ENCODE measurements at places on chromosomes 4 and X.

DNA sequence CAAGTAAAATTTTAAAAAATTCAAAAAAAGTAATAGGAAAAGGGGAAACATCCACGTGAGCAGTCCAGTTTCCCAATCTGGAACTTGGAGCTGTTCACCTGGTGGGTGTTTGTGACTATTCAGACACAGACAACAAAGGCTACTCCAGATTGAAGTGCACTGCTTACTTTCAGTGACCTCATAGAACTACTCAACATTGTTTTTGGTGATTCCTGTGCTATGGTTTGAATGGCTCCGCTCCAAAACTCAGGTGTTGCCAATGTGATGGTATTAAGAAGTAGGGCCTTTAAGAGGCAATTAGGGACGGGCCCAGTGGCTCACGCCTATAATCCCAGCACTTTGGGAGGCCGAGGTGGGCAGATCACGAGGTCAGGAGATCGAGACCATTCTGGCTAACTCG, 22.1 kb downstream of the SH3RF1 start:
- DNase-seq: no peak

DNA sequence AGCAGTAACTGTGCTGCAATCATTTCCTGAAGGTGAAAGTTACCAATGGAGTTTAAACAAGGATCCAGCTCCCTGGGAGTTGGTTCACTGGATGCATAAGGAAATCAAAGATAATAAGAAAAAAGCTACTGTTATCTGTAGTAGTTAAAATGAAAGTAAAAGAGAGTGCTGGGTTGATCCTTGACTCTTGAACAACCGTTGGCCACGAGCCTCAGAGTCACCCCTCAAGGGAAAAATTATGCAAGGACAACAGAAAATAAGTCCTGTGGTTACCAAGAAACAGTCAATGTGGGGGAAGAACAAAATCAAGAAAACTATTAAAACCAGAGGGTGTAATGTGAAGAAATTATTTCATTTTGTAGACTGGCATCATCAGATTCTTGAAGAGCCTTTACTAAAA, 49.7 kb upstream of the DDIT4L start:
- no peak for DNase-seq

DNA sequence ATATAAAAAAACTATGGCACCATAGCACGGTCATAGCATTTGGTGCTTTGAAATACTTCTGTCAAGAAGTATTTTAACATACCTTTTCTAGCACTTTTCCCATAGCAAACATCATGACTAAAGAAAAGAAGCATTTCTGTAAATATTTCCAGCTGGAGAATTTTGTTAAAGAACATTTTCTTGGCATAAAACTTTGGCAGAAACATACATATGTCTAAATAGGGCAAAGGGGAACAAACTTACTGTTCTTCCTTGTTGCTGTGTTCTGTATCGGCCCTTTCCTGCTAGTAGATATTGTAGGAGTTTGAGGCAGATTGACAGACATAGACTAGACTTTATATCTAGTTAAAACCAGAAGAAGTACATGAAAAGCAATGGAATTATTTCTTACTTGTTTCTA, 2368.5 kb downstream of the PCDH7 start:
- no peak for DNase-seq

DNA sequence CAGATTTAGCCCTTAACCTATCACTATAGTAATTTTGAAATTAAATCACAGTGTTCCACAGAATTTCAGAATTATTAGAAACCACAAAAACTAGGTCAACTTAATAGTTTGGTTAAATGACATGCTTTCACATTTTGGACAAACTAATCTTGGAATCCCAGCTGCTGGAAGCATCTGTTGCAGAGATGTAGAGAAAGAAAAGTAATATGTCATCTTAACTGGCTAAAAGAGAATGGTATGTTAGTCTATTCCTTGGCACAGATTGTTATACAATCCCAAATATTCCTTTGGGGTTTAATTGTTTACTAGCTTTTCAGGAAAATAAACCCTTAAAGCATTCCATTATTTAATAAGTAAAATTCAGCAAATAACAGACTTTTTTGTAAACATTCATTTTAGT, 519.9 kb downstream of the IL15 start:
- no peak for DNase-seq

- peak; percentile 34 for DNase-seq
Measured at GRCh38 chrX:107678957-107679740, 50.8 kb downstream of the PRPS1 start.

GRCh38 chr4:153877898-153878297, 89.0 kb upstream of the SFRP2 start:
- no peak for DNase-seq

DNA sequence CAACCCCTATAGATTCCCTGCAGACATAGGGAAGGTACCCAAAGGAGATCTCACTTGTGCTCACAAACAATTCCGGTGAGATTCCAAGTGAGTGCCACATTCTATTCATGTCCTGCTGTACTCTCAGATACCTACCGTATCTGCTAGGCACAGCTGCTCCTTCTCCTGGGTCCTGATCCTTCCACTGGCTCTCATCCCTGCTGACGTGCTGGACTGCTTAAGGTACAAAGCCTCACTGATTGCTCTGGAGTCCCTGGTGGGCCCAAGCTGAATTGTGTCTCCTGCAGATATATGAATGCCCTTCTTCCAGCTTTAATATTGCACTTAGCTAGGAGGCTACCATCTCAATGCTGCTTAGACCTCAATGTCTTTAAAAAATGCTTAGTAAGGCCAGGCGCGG, 2.4 kb downstream of the TCEAL1 start:
- DNase-seq: no peak

DNA sequence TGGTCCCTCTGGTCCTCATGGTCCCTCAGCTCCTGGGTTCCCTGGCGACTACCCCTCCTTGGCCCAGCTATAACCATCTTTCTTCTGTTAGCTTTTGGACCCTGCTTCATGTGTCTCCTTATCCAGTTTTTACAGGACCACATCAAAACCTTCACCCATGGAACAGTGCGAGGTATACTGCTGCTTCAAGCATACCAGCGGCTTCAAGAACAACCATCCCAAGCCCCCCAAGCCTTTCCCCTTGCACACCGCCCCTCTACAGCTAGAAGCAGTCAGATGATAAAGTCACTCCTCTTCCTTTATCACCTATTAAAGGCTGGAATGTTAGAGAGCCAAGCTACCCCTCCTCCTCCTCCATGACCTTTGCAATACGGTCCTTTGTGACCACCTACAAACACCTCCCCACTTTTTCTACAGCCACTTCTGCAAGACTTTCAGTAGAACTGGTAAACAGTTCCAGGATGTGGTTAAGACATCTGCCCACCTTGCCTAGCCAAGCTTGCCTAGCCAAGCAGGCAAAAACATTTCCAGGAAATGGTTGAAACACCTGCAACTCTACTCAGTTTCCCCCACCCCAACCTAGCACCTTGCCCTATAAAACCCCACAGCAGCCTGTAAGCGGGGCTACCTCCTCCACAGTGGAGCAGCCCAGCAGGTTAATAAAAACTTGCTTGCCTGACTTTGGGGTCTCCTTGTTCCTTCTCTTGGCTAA, 125.7 kb downstream of the ZC4H2 start:
- no peak for DNase-seq

GRCh38 chrX:110070970-110071369, 68.1 kb downstream of the TMEM164 start:
- no peak for DNase-seq

DNA sequence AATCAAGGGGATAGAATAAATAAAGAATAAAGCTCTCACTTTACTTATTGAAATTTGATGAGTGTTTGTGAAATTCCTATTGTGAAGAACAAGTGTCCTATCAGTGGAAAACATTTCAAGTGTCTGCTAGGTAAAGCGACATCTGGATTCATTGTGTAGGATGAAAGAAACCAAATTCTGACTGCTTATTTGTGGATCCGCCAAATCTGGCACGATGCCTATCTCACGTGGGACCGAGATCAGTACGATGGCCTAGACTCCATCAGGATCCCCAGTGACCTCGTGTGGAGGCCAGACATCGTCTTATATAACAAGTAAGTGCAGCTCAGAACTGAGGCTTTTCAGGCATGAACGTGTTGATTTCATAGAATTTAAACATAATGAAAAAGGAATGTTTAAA, 1.9 kb downstream of the CHRNA9 start:
- no peak for DNase-seq

DNA sequence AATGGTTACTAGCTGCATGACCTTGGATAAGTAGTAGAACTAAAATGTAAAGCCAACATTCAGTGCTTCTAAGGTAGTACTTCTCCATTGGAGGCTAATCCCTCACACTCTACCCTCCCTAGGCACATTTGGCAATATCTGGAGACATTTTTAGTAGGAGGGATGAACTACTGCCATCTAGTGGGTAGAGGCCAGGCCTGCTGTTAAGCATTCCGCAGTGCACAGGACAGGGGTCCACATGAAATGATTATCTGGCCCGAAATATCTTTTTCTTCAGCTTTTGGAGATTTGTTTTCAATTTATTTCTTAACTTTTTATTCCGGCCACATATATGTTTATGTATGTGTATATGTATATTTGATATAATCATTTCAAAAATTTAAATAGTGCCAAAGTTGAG, 36.0 kb upstream of the SPANXC start:
- DNase-seq: no peak

GRCh38 chr4:173217727-173218126, 49.1 kb downstream of the GALNT7 start:
- no peak for DNase-seq

DNA sequence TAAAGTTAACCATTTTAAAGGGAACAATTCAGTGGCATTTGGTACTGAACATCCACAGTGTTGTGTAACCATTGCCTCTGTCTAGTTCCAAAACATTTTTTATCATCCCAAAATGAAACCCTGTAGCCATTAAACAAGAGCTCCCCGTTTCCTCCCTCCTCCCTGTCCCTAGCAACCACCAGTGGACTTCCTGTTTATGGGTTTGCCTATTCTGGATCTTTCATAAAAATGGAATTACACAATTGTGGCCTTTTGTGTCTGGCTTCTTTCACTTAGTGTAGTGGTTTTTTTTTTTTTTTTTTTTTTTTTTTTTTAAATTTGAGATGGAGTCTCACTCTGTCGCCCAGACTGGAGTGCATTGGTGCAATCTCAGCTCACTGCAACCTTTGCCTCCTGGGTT, 11.6 kb downstream of the RBMX2 start:
- DNase-seq: no peak

DNA sequence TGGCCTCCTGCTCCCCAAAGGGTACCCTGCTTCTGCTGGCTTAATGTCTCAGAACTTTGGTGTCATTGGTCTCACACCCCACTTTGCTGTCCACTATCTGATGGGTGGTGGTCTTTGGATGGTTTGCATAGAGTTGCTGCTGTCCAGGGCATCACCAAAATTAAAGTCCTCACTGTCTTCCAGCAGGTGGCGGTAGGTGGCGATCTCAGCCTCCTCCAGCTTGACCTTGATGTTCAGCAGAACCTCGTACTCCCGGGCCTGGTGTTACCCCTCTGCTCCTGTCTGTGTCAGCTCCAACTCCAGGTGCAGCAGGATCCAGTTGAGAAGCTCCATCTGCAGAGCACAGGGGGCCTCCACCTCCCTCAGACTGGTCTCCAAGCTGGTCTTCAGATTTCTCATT, 1169.5 kb upstream of the PABPC4L start:
- DNase-seq: no peak

GRCh38 chrX:139052461-139052860, 340.9 kb upstream of the FGF13 start:
- DNase-seq: no peak

DNA sequence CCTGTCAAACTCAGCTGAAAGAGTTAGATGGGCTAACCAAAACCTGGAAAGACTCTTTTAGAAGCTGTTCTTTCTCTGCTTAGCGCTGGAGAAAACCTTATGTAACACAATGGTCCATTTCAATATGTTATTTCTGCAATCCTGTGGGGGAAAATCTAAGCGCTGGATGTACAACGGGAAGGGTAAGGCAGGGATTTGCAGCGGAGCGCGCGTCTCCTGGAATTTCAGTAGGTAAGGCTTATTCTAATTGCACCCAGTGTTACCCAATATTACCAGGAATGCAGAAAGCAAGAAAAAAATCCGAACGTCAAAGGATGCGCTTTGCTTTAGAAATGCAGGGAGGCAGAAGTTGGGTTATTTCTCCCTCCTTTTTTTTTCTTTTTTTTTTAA, 2.0 kb downstream of the HS3ST1 start:
- no peak for DNase-seq

DNA sequence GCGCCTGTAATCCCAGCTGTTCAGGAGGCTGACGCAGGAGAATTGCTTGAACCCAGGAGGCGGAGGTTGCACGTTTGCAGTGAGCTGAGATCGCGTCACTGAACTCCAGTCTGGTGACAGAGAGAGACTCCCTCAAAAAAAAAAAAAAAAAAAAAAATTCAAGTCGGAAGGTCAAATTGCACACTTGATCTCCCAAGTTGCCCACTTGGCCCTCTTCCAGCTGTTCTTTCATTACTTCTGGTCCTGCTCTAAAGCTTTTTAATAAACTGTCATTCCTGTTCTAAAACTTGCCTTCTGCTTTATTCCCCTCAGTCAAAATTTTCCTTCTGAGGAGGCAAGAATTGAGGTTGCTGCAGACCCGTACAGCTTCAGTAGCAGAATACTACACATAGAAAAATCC, 2358.0 kb downstream of the ARAP2 start:
- DNase-seq: no peak

GRCh38 chr4:98474408-98474844, 184.0 kb downstream of the TSPAN5 start:
- DNase-seq: no peak

DNA sequence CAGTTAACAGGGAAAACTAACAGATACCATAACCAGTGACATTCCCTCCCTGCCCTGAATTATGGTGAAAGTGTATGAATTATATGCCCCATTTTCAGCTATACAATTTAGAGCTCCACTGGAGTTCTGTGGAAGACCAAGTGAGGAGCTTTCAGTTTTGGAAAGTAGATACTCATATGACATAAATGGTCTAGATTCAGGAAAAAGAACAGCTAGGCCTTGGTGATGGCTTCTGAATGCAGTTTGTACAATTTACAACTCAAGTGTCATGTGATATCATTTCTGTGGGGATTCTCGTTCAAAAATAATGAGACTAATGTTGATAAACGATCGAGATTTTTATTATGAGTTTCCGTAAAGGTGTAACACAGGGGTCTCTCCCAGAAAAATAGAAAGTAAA, 8.2 kb upstream of the SEC24B start:
- DNase-seq: no peak

GRCh38 chr4:101400096-101400495, 52.8 kb upstream of the PPP3CA start:
- DNase-seq: no peak

- DNase-seq: no peak
Measured at GRCh38 chr4:57020467-57021101, 41.9 kb downstream of the POLR2B start.

- no peak for DNase-seq
Measured at GRCh38 chr4:102427371-102427998, 73.7 kb upstream of the NFKB1 start.

GRCh38 chrX:53249408-53250042, 24.5 kb upstream of the KDM5C start:
- DNase-seq: no peak
